ENCODE measurements at places on chromosomes 5 and 9.

DNA sequence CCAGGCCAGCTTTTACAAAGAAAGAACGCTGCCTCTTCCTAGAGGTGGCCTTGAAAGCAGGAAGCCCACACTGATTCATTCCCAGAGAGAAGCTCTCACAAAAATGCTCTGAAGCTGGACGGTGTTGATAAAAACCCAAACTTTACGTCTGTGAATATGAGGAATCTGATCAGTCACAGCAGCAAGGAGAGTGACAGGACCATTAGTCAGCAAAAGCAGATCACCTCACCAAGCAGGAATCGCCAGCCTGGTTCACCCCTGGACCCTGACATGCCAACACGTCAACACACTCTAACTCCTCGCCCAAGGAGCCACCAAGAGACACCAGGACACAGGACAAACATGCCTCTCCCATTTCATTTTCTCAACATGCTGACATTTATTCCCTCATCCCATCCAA is 70.6 kb upstream of the ZNF622 start:
- no peak for DNase-seq

DNA sequence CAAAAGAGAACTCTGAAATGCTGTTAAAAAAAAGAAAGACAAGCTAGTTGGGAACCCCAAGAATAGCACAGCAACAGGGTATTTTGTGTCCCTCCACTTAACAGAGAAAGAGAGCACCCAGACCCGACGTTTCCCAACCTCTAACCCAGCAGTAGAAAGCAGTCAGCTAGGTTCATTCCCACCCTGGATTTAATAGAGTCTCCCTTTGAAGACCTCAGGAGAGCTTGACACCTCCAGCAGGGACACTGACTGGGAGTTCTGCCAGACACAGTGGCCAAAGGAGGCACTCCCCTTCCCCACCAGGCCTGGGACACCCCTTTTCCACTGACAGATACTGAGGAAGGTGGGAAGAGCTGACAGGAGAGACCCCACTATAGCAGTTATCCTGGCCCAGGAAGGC is 337.5 kb upstream of the MSX2 start:
- DNase-seq, result no peak

GRCh38 chr5:106267256-106267655 is 1403.5 kb downstream of the EFNA5 start:
- no peak for DNase-seq

DNA sequence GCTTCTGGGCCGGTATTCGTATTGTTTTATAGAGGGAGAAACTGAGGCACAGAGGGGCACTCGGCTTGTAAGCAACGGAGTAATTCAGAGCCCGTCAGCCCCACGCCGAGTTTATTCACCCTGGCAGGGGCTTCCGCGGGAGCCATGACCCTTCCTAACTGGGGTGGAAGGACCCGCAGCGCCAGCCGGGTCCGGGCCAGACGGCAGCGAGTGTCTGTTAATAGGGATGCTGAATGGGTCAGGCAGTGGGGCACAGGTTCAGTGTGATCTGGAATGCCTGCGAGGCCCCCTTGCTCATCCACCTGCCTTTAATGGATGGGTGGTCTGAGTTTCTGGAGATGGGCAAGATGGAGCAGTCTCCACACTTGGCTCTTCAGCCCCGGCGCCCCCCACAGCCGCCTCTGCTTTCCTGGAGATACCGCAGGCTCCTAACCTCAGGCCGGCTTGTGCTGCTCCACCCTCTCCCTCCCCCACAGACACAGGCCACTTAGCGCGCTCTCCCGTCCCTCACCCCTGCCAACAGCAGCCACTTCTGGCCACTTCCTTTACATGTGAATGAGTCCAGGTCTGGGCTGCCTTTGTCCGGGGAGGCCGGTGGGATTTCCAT is 147.1 kb downstream of the ERCC6L2 start:
- peak; percentile 42 for DNase-seq

DNA sequence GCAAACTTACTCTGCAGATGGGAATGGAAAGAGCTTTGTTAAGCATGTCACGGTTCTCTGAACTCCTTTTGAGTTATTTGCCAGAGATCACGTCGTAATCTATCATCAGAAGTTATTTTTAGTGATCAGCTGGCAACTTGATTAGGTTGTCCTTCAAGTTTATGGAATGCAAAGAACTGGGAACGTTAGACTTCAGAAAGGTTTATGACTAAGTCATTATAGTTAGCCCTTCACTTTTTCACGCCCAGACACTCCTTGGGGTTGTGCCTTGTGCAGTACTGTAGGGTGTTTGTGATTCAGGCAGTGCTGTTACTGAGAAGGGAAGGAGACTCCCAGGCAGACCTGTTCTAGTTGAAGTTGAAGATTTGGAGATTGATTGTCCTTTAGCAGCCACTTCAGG is 26.8 kb upstream of the PHF2 start:
- DNase-seq, result no peak

DNA sequence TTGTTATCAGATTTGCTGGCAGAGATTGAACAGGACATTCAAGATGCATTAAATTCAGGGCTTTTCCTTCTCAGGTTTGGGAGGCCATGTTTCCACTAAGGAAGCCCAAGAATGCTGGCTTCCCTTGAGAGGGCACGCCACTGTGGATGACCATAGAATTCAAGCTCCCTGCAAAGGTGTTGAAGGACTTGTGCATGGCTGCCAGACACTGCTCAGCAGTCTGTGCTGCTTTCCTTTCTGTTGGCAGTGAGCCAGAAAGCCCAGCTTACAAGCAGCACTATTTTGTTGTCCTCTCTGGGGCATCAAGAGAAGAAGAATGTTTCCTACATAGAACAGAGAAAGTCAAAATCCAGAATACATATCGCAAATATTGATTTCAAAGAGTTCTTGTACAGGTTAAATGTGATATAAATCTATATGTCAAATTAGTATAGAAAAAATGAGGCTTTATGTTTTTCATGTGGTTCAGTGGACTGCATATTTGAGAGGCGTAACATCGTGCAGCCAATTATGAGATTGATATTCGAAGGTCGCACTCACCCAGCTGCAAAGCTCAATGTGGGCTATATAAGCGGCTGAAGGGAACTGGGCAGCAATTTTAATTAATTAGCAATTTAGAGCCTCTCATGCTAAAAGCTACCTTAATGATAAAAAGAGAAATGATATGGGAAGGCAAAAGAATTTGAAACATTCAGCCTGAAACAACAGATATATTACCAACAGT is 103.1 kb upstream of the ISL1 start:
- DNase-seq, result no peak

DNA sequence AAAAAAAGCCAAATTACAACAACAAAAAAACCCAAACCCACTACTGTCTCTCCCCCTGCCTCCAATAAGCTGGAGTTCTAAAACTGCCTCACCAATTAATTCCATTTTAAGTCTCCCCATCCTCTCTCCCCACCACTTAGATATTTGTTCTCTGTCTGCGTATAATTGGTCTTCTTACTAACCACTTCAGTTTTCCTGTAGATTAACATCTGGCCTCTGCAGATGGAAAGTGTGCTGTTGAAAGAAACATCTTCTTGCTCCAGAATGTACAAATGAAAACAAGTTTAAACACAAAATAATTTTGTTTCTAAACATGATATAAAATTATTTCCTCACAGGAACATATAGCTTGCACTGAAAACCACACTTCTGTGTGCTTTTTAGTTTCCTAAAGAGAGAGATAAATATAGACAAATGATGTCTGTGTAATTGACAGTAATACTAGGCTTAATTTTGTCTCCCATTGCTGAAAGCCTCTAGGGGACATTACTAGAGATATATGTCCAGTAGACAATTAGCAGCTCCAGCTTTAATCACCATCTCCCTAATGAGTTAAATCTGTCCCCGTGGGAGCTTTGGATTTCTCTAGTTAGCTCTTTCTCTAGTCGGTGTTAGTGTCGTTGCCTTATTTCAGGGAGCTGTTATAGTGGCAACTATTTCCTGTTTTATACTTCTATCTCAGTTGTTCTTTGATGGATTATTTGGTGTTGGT is 164.0 kb downstream of the ARHGAP26 start:
- DNase-seq, result peak; percentile 65

GRCh38 chr5:171570244-171570825 is 150.9 kb downstream of the FGF18 start:
- no peak for DNase-seq

GRCh38 chr5:157059093-157059539 is at the start of gene HAVCR1:
TSS of gene HAVCR1 (minus strand) at chr5:157059116. CDS start at chr5:157057943, 1,173 bp downstream.
- DNase-seq, result no peak

- no peak for DNase-seq
These were observed 53.6 kb downstream of the SAXO1 start for GRCh38 chr9:18979367-18979766.

DNA sequence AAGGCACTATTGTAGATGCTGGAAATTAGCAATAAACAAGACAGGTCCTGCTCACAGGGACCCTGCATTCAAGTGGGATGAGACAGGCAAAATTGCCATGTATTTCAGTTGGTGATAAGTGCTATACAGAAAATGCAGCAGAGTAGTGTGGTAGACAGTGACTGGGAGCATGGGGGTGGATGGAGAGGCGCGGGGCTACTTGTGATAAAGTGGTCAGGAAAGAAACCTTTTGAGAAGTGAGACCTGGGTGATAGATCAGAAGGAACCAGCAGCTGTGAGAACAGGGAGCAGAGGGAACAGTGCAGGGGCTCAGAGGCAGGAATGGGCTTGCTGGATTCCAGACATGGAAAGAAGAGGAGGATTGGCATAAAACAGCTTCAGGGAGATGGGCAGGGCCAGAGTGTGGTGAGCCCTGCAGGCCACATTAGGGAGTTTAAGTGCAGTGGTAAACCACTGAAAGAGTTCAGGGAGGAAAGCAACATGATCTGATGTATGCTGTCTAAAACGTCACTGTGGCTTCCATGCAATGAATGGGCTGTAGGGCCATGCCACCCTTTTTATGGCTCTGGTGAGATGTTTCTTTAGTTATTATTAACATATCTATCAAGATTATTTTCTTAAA is 7.3 kb downstream of the CRHBP start:
- DNase-seq, result no peak

DNA sequence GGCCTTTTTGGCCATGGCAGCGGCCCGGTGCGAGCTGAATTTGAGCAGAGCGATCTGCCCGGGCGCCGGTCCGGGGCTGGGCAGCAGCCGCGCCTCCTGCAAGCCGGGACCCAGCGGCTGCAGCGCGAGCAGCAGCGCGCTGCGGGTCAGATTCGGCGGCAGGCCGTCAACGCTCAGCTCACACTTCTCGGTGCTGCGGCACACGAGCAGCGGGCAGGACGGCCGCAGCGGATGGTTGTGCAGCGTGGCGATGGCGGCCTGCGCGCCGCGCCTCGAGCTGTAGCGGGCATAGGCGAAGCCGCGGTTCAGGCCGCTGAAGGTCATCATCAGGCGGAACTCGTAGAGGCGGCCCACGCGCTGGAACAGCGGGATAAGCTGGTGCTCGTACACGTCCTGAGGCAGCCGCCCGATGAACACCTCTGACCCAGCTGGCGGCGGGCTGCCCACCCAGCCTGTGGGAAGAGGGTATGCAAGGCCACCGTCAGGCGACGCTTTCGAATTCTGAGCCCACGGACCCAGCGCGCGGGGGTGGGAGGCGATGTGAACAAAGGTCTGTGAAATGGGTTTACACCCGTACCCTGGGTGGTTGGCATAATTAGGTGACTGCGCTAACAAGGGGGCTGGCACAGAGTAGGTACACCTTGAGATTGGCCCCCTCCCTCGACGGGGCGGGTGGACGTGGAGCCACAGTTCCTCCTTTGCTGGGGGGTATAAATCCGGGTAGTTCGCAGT is 755 bp downstream of the DND1 start:
- no peak for DNase-seq

DNA sequence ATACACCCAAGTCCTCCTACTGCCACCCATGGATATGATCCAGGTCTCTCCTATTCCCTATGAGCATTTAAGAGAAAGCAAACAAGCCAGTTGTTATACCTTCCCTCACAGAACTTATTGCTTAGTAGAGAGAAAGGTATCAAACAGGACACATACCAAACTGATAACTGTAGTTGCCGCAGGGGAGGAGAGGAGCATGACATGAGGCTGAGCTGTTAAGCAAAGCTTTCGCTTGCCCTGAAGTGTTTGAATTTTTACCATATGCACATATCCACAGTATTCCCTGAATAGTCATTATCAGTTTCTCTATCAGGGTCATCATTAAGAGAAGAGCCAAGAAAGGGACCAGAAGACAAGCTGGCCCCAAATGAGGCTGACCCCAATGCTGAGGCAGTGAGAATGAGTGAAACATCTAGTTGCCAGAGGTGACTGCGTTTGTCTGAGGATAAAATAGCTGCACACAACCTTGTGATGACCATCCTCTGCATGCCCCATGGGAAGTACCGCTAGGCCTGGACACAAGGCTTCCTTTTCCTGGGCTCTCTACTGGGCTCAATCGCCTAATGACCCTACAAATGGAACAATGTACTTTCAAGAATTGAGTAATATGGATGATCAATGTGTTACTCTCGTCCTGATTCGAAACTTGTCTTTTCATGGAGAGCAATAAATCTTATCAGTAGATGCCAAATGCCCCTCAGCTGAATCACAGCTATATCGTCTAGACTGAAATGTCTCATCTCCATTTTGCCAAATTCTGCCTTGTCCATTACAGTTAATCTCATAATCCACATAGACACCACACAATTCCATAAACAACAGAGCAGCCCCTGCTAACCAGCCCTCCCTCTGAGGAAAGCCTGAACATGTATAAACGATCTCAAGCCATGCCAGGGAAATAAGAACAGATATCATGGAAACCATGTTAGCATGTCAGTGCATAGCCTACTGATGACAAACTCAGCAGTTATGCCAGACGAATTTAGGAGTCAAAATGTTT is 4.3 kb upstream of the IFNK start:
- DNase-seq, result no peak

GRCh38 chr9:5688109-5688508 is 59.2 kb downstream of the RIC1 start:
- no peak for DNase-seq

GRCh38 chr9:84266087-84266561 is 74.4 kb downstream of the SLC28A3 start:
- peak; percentile 51 for DNase-seq

- no peak for DNase-seq
These were observed 22.5 kb downstream of the PCSK5 start for GRCh38 chr9:75912951-75913350.

DNA sequence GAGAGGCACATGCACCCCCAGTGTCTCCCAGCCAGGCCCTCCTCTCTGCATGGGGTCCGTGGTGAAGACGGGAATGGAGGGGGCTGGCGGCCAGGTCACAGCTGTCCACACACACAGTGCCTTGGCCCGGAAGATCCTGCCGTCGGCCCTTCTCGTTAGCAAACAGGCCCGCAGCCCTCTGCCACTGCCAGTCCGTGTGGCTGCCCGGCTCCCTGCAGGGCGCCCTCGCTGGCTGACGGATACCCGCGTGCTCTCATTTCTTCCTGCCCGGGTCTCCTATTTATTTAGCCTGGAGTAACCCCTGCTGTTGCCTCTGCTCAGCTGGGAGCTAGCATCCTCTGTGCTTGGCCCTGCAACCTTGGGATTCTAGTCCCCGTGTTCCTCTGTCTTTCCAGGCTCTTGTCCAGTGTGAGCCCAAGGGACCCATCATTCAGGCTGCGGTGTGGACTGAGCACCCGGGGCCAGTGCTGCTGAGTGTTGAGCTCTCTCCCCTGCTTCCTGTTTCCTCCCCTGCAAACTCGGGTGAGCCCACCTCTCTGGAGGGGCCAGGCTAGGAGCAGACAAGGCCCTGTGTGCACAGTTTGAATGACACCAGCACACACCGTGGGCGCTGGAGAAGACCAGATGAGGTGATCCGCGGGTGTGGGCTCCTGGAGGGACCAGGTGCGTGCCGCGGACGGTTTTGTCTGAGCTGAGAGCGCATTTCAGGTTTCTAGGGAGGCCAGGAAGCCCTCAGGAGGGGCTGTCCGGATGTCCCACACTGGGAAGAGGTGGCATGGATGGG is 14.6 kb upstream of the RNU6ATAC start:
- DNase-seq, result no peak

GRCh38 chr5:108168915-108169314 is 213.0 kb downstream of the FBXL17 start:
- no peak for DNase-seq
